ENCODE measurements at places on chromosomes 4 and X. TPM values are rescaled to one million over a fixed set of nuclear protein-coding genes. Genes with fewer than 3 reads are reported as not detected.

DNA sequence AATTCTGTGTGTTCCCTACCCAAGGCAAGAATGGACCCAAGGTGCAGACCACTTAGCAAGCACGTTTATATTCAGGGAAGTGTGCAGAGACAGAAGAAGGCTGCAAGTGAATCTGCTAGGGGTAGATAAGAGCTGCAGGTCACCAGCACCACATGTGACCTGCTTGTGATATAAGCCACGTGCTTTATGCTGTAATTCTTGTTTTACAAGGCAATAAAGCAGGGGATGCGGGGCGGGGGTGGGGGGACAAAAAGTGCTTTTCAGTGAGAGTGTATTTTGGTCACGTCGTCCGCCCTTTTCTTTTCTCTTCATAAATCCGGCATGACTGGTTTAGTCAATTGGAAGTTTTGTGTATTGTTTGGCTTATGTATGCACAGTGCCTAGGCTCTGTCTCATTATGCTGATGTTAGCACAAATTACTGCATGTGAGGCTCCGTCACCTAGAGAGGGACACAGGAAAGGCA lies 192.7 kb downstream of the RBMX2 start:
- H3K4me3 ChIP-seq = no peak overlapping the region
- no peaks in the 10 kb centered on the region for H3K36me3 ChIP-seq
- H3K27ac ChIP-seq = peak overlapping the region; percentile 66

GRCh38 chr4:61630548-61630947 lies 430.4 kb downstream of the ADGRL3 start:
- H3K27ac ChIP-seq = no peak overlapping the region
- no peaks in the 10 kb centered on the region for H3K4me1 ChIP-seq
- no peaks in the 10 kb centered on the region for H3K27me3 ChIP-seq
- DNase-seq = no peak
- H3K4me3 ChIP-seq = no peak overlapping the region
- H3K36me3 ChIP-seq = no peaks in the 10 kb centered on the region

Gene DLG3
- 60.5 TPM for total RNA-seq

DNA sequence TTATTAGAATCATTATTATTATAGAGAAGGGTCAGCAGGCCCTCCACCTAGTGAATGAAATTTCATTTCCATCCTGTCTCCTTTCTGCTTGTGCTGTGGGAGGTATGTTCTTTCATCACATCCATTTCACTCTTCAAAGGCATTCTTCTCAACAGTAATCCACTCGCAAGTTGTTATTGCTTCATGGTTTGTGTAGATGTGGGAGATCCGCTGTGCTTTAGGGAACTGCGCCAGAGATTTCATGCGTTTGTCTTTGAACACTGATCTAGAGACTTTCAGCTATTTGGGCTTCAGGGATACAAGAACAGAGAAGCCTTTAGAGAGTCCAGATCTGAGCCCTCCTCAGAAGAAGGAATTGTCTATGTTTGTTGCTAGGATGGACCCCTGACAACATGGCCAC lies 53.5 kb upstream of the PUDP start:
- H3K36me3 ChIP-seq = no peaks in the 10 kb centered on the region
- H3K4me1 ChIP-seq = no peaks in the 10 kb centered on the region
- H3K27ac ChIP-seq = no peak overlapping the region
- no peak for DNase-seq

DNA sequence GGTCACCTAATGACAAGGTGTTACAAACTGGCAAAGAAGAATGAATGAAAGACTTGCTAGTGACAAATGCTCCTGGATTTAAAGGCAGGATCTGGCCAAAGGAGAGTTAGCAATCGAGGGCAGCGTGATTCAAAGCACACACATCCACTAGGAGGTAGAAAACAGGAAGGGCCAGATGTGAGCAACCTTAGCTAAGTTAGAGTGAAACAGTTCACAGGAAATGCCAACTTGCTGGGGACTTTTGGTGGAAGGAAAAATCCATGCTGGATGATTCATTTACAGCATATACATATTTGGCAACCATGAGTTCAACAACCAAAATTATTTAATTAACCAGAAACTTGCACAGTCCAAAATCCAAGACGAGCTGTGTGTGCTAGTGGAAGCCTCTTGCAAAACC lies 276.9 kb downstream of the PTTG2 start:
- H3K27ac ChIP-seq = no peak overlapping the region
- no peaks in the 10 kb centered on the region for H3K27me3 ChIP-seq
- no peak for DNase-seq

- no peak overlapping the region for H3K27ac ChIP-seq
- no peaks in the 10 kb centered on the region for H3K4me1 ChIP-seq
- no peak overlapping the region for H3K4me3 ChIP-seq
- no peaks in the 10 kb centered on the region for H3K36me3 ChIP-seq
- H3K27me3 ChIP-seq = no peaks in the 10 kb centered on the region
Measured at GRCh38 chrX:97987979-97988378, 1104.3 kb downstream of the RPA4 start.

Gene SOX3
- 1.6 TPM for total RNA-seq

GRCh38 chr4:152100379-152101201 lies 339.8 kb upstream of the GATB start:
- no peak overlapping the region for H3K27ac ChIP-seq
- DNase-seq = no peak
- H3K4me3 ChIP-seq = no peak overlapping the region
- H3K4me1 ChIP-seq = no peaks in the 10 kb centered on the region

- no peak overlapping the region for H3K4me3 ChIP-seq
- H3K36me3 ChIP-seq = peaks cover 43% of the 10 kb centered on the region
- H3K27me3 ChIP-seq = no peaks in the 10 kb centered on the region
Measured at GRCh38 chrX:48523682-48524081, 2.1 kb downstream of the EBP start.

DNA sequence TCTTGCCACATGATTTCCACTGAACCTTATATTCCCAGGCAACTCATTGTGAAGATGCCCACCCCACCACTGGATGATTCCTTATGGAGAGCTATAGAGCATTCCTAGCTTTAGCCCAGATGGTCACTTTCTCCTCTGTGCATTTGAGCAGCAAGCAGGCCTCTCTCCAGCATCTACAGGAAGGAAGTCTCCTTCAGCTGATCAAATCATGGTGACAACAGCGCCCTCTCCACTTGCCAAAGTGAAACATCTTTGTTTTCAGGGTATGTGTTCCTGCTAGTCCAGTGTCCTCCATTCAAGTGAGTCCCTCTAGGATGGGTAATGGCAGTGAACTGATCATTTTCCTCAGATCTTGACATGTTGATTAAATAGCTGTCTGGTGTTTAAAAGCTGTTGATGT lies 10.9 kb upstream of the SYTL5 start:
- no peaks in the 10 kb centered on the region for H3K36me3 ChIP-seq
- no peaks in the 10 kb centered on the region for H3K27me3 ChIP-seq
- no peaks in the 10 kb centered on the region for H3K4me1 ChIP-seq
- H3K4me3 ChIP-seq = no peak overlapping the region
- no peak for DNase-seq
- H3K27ac ChIP-seq = no peak overlapping the region

Gene RTL3
- total RNA-seq = not detected

- H3K36me3 ChIP-seq = no peaks in the 10 kb centered on the region
- DNase-seq = no peak
- peaks cover 4% of the 10 kb centered on the region for H3K4me1 ChIP-seq
- no peak overlapping the region for H3K27ac ChIP-seq
- H3K27me3 ChIP-seq = no peaks in the 10 kb centered on the region
Measured at GRCh38 chrX:110394651-110395050, 36.0 kb downstream of the RTL9 start.

DNA sequence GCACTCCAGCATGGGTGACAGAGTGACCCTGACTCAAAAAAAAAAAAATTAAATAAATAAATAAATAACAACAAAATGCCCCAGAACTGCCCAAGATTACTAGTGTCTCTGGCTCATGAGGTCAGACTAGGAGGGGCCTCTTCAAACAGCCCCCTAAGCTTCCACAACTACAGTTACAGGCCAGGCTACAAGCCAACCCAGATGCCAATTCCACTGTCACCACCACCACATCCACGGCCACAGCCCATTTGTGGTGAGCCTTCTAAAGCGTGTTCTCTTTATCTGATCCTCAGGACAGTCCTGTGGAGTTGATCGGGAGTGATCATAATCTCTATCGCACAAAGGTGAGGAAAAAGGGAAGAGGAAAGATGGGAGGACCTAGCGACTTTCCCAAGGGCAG lies 36.6 kb downstream of the IGFBP7 start:
- H3K4me3 ChIP-seq = no peak overlapping the region
- no peaks in the 10 kb centered on the region for H3K36me3 ChIP-seq
- H3K4me1 ChIP-seq = no peaks in the 10 kb centered on the region
- no peak overlapping the region for H3K27ac ChIP-seq

DNA sequence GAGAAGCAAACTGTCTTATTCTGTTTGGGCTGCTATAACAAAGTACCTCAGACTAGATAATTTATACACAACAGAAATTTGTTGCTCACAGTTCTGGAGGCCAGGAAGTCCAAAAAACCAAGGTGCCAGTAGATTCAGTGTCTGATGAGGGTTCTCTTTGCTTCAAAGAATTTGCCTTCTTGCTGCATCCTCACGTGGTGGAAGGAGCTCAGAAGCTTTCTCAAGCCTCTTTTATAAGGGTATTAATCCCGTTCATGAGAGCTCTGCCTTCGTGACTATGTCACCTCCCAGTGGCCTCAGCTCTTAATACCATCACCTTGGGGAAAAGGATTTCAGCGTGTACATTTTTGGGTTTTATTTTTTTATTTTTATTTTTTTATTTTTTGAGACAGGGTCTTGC lies 20.1 kb downstream of the CA5B start:
- no peak overlapping the region for H3K4me3 ChIP-seq
- no peaks in the 10 kb centered on the region for H3K27me3 ChIP-seq
- no peaks in the 10 kb centered on the region for H3K4me1 ChIP-seq
- no peaks in the 10 kb centered on the region for H3K36me3 ChIP-seq
- no peak overlapping the region for H3K27ac ChIP-seq

DNA sequence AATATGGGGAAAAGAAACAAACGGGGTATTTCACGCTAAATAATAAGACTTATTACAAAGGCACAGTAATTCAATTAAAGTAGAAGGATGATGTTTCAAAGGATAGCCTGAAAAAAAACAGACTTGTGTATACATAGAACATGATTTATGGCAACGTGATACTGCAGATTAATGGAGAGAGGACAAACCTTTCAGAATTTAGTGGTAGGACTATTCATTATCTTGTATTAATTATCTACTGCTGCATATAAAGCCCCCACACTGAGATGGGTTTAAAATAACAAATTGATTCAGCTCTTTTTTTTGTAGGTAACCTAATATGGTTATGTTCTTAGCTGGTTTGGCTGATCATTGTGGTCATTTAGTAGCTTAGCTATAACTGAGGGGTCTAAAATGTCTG lies 1269.0 kb downstream of the FSTL5 start:
- H3K4me1 ChIP-seq = no peaks in the 10 kb centered on the region
- no peaks in the 10 kb centered on the region for H3K27me3 ChIP-seq
- no peak for DNase-seq
- no peak overlapping the region for H3K4me3 ChIP-seq

- no peak for DNase-seq
- no peak overlapping the region for H3K4me3 ChIP-seq
- H3K27ac ChIP-seq = no peak overlapping the region
- no peaks in the 10 kb centered on the region for H3K36me3 ChIP-seq
Measured at GRCh38 chrX:97995834-97996233, 1112.1 kb downstream of the RPA4 start.

DNA sequence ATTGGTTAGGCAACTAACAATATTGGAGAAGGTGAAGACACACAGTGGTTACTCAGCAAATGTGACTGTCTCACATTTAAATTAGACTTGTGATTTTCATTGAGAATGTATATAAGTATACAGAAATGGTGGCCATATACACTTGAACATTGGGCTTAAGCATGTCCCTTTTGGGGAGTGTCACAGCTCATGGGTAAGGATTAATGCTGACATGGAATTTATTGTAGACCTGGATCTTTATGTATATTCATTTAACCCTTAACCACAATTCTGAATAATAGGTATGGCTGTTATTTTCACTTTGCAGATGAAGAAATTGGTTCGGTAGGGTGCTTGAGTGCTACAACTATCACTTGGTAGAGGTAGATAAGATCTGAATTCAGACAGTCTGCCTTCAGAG lies 95.5 kb upstream of the WDFY3 start:
- no peak for DNase-seq
- no peak overlapping the region for H3K27ac ChIP-seq
- no peak overlapping the region for H3K4me3 ChIP-seq
- no peaks in the 10 kb centered on the region for H3K4me1 ChIP-seq
- no peaks in the 10 kb centered on the region for H3K36me3 ChIP-seq
- H3K27me3 ChIP-seq = no peaks in the 10 kb centered on the region

Gene FAM156B
- total RNA-seq = 7.7 TPM

Gene GALNT7
- 66.1 TPM for total RNA-seq

DNA sequence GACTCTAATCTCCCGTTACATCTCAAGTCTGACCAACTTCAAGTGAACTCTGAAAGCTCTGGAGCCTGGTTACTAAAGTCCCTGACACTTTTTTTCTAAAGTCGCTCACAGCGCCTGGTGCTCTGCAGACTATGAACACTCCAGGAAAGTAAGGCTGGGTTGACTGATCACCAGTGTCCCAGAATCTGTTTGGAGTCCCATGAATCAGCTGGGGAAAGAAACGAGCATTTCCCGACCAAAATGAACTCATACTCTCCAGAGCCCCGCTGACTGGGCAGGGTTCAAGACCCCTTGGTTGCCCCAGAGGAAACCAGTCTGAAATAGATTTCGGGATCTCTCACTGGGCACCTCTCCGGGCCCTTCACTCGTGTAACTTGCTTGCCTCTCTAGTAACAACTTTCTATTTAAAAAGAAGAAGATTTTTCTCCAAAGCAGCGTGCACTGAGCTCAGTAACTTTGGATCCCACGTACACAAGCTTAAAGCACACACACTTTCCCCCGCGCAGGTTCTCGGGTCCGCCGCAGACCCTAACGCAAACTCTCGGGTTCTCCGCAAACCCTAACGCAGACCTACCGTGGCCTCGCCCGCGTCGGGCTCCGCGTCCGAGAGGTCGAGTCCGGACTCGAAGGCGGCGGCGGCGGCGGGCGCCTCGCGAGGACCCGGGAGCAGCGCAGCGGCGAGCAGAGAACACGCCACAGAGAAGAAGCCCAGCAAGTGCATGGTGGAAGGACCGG lies 964 bp downstream of the VEGFC start:
- H3K27me3 ChIP-seq = peaks cover 37% of the 10 kb centered on the region
- no peaks in the 10 kb centered on the region for H3K4me1 ChIP-seq
- DNase-seq = peak; percentile 71
- H3K4me3 ChIP-seq = peak overlapping the region; percentile 73
- H3K36me3 ChIP-seq = no peaks in the 10 kb centered on the region
- H3K27ac ChIP-seq = no peak overlapping the region

- no peak overlapping the region for H3K4me3 ChIP-seq
- no peaks in the 10 kb centered on the region for H3K4me1 ChIP-seq
- H3K27me3 ChIP-seq = no peaks in the 10 kb centered on the region
- DNase-seq = no peak
- no peak overlapping the region for H3K27ac ChIP-seq
Measured at GRCh38 chr4:131584587-131584986, 1564.5 kb upstream of the PCDH10 start.

Gene MAGEA8
- total RNA-seq = not detected

- peaks cover 7% of the 10 kb centered on the region for H3K4me1 ChIP-seq
- H3K4me3 ChIP-seq = no peak overlapping the region
- DNase-seq = no peak
- H3K36me3 ChIP-seq = no peaks in the 10 kb centered on the region
Measured at GRCh38 chrX:71102292-71102691, 4.2 kb downstream of the CXorf65 start.

GRCh38 chr4:188780686-188781085 lies 641.4 kb downstream of the TRIML1 start:
- no peaks in the 10 kb centered on the region for H3K36me3 ChIP-seq
- DNase-seq = no peak
- no peak overlapping the region for H3K27ac ChIP-seq
- no peaks in the 10 kb centered on the region for H3K27me3 ChIP-seq
- no peak overlapping the region for H3K4me3 ChIP-seq

Gene NPY2R
- total RNA-seq = not detected

GRCh38 chr4:93646233-93646930 lies 182.2 kb upstream of the ATOH1 start:
- H3K4me3 ChIP-seq = no peak overlapping the region
- DNase-seq = no peak
- H3K4me1 ChIP-seq = no peaks in the 10 kb centered on the region
- peaks cover 6% of the 10 kb centered on the region for H3K27me3 ChIP-seq

Data from endodermal cell (in vitro differentiated cells).